D341Med (cell line): ENCODE measurements at places on chromosomes 16 and 17.
A peak's percentile ranks its signal among the peaks of the same experiment; 100 is the strongest.

GRCh38 chr16:84199861-84200260, 8.9 kb downstream of the ADAD2 start:
- DNase-seq: no peak

GRCh38 chr16:24504472-24505345, 34.7 kb upstream of the RBBP6 start:
- peak; percentile 75 for DNase-seq

DNA sequence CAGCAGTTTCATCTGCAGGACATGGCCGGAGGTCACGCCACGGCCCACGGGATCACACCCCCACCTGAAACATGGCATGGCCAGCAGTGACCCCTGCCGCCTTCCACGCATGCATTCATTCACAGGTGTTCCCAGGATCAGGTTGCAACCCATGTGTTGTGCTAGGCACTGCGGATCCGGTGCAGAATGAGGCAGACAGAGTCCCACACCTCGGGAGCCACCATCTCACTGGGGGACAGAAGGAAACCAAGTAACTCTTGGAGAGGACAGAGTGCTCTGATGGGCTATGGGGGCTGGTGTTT, 4.3 kb upstream of the MSRB1 start:
- no peak for DNase-seq

- DNase-seq: no peak
Measured at GRCh38 chr16:84496991-84497390, 7.5 kb downstream of the MEAK7 start.

GRCh38 chr16:61270726-61271125, 765.5 kb downstream of the CDH8 start:
- DNase-seq: no peak

- peak; percentile 74 for DNase-seq
Measured at GRCh38 chr17:17836818-17837379, at the start of gene SREBF1. Gene SREBF1, minus strand, starts transcription at chr17:17836986. Its CDS starts 169 bp downstream, at chr17:17836817.

DNA sequence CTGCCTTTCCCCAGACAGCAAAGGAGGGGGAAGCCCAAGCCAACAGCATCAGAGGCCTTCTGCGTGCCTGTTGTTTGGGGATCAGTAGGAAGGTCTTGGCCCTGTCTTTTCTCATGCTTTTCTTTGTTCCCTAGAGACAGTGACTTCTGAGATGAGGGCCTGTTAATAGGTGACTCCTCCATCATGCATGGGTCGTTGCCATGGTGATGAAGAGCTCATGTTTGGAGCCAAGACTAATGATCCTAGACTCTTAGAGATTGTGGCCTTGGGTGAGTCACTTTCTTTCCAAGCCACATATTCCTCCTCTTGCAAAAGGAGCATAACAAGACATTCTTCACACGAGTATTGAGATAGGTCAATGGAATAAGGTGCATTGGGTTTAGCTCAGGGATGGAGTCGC, 201.1 kb upstream of the ASIC2 start:
- no peak for DNase-seq

- no peak for DNase-seq
Measured at GRCh38 chr17:409308-409847, 56.8 kb upstream of the RPH3AL start.

DNA sequence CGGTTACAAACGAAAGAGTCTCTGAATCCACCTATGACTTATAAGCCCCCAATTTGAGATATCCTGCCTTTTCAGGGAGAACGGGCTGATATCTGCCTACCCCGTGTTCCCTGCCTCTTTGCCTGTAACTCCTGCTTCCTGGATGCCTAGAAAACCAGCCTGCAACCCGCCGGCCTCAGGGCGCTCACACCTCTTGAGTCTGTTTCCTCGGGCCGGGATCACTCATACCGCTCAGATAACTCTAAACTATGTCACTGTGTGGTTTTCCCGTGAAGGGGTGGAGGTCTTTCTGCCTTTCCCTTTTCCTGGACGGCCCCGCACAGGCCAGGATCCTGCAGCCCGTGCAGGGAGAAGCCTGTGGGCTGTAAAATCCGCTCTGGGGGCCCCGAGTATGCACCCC, 10.4 kb downstream of the RPUSD1 start:
- no peak for DNase-seq

DNA sequence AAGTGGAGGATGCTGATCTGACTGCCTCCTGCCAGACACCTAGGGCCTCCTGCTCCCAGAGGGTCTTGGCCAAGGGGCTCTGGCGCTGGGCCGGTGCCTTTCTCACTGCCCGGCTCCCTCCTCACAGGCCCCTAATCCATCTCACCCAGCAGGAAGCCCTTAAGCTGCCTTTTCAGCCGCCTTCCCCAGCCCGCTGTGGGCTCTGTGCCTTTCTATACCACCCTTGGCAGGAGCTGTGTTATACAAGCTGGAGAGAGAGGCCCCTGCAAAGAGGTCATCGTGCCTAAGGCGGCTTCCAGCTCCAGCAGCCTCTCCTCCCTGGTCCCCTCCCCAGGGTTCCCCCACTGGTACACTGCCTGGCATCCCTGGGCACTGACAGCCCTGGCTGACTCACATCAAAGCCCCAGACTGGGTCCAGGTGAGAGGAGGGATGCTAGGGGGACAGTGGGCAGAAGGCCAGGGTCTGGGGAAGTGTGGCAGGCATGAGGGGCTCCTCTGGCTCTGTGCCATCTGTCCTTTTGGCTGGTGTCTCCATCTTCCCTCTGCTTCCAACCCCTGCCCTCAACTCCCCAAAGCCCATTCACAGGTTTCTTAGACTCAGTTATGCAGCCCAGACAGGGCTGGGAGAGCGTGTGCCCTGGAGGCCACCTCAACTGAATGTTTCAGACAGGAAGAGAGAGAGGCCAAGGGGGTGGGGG, 15.3 kb upstream of the FZD2 start:
- DNase-seq: no peak

GRCh38 chr16:58198022-58198683, at the start of gene CSNK2A2:
Gene CSNK2A2, minus strand, starts transcription at chr16:58198106. Its CDS starts 370 bp downstream, at chr16:58197736.
- peak; percentile 97 for DNase-seq

DNA sequence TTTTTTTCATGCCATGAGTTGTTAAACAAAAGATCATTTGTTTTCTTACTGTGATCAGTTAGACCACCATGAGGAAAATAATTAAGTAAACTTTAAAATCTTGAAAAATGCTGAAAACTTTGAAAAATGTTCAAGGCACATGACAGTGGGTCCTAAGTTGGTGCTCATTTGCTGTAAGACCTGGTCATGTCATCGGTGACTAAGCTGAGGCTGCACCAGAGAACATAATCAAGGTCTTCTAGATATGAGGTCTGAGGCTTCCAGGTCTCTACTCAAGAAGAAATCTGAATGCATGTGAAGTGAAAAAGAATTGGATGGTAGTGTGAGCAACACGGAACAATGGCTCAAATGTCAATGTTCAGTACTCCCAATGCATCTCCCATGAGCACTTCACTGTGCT, 87.6 kb downstream of the CFDP1 start:
- DNase-seq: no peak

DNA sequence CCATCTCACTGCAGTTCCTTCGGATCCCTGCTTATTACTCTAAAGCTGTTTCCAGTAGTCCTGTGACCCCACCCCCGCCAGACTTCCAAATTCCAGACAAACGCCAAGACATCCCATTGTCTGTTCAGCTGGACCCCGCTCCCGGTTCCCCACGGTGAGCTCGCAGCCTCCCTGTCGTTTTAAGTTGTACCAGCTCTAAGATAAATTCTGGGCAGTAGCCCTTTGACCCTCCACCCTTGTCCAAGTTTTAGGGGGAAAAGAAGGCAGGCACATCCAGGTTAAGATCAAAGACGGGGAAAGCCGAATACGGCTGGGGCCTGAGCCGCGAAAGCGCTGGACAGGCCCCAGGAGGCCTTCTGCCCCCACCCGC, 589 bp downstream of the ARL6IP1 start:
- no peak for DNase-seq

- DNase-seq: no peak
Measured at GRCh38 chr17:73990290-73990689, 213.2 kb upstream of the RPL38 start.

DNA sequence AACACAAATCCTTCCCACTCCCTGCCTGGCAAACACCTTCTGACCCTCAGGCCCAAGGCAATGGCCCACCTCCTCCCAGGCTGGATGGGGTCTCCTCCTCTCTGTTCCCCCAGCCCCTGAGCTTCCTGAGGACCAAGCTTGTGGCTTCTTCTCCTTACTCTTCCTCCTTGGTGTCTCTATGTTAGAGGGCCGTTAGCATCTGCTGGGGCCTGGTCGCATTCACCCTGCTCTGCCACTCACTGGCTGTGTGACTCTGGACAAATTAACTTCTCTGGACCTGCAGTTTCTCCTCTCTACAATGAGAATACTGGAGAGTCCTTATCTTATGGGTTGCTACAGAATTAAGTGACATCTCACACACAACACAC, 725 bp upstream of the MT2A start:
- no peak for DNase-seq

DNA sequence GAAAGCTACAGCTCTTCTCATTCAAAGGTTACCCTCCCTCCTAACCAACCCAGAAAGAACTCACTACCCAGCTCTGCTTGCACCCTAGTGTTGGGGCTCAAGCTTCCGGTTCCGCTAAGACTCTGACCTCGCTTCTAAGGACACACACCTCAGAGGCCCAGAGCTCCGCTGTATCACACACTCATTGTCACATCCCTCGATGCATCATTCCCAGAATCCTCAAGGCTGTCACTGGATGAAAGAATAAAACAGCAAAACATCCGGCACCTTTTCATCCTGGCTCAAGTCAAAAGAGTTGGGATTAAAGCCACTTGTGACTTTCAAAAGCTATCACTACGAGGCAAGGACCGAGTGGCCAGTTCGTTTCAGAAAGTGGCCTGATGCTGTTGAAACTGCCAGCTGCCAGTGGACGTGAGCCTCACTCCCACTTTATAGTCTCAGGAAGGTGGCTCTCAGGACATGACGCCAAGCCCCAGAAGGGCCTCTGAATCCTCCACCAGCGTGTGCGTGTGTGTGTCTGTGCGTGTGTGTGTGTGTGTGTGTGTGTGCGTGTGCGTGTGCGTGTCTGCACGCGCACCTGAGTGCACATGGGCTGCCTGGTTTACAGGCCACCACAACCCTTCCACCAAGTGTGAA, 29.0 kb downstream of the ZFHX3 start:
- DNase-seq: no peak

DNA sequence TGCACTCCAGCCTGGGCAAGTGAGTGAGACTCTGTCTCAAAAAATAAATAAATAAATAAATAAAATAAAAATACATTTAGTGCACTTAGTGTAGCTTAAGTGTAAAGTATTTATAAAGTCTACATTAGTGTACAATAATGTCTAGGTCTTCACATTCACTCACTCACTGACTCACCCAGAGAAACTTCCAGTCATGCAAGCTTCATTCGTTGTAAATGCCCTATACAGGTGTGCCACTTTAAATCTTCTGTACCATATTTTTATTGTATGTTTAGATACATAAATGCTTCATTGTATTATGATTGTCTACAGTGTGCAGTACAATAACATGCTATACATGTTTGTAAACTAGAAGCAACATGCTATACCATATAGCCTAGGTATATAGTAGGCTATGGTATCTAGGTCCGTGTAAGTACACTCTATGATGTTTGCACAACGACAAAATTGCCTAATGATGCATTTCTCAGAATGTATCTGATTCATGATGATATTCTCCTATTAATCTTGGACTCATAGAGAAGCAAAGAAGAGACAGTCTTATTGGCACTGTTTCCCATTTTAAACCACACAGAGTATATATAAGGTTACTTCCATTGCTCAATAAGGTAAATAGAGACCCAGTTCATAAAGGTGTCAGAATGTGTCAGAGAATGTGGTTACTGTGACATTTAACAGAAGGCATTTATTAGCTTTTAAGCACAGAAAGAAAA, 1314.9 kb downstream of the CDH11 start:
- no peak for DNase-seq

DNA sequence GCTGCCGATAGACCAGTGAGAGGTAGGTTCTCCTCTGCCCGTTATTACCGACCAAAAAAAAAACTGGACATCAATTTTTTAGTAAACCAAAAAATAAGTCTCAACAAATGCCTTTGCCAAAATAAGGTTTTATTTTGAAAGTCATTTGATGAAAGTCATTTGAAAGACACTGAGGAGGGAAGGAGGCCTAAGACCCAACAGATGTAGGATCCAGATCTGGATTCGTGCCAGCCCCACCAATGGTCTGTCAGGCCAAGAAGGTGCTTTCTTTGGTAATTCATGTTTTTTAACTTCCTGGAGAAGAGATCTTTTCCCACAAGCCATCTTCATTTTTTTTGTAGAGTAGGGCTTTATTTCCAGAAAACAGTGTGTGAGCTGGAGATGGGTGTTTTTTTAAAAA, 18.1 kb downstream of the NTAN1 start:
- DNase-seq: no peak

GRCh38 chr17:43329183-43329582, 69.6 kb upstream of the ARL4D start:
- no peak for DNase-seq

- DNase-seq: no peak
Measured at GRCh38 chr17:64393000-64393402, 2.3 kb upstream of the PECAM1 start.

- DNase-seq: no peak
Measured at GRCh38 chr17:45293413-45294211, 23.2 kb downstream of the MAP3K14 start.

- DNase-seq: peak; percentile 27
Measured at GRCh38 chr16:66800856-66801255, 528 bp downstream of the TERB1 start.

DNA sequence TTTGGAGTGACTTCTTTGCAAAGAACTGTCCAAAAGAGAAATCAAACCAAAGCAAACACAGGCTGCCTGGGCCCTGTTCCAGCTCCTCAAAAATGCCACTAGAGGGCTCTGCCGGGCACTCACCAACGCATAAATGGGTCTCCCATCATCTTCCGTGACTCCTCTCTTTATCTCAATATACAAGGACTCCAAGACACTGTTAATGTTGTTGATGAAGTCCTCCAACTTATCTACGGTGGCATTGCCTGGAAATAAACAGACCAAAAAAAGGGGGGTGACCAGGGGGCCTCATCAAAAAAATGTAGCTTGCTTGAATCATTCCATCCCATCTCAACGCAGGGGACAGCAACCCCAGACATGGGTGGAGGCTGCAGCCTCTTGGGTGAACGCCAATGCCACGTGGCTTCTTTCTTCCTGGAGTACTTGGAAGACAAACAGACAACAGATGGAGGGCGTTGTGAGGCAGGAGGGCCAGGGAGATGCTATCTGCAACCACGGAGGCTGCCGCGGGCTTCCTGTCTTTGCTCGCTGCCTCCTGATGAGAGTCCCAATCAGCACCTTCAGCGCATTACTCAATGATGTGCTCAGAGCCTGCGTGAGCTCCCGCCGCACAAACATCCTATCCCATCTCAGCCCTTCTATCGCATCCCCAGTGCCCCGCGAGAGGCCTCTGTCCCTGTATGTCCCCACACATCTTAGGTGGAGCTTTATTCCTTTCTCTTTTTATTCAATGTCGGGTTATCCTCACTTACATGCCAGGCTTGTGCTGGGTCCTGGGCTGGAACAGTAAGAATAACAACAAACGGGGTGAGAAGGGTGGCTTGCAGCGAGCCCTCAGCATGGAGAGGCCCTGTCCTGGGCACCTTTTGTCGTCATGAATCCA, 32.0 kb downstream of the KDM8 start:
- peak; percentile 77 for DNase-seq
